ENCODE measurements at places on chromosomes 6 and 20.

- no peak for DNase-seq
Observed at GRCh38 chr20:15155848-15156401, 818.5 kb upstream of the FLRT3 start.

DNA sequence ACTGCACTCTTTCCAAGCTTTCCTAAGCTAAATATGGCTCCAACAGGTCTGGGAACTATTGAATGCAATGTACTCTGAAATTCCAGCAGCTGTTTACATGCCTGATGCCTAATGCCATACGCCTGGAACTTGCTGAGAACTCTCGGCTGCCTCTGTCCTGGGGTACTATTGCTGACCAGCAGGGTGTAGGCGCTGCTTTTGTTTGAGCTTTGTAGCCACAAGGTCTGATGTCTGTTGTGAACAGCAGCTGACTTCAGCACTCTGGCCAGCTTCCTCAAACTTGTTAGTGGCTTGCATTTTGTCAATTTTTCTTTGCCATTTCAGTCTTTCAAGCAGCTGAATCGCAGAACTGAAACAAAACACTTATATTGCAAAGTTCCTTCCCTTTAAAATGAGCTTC, 26.7 kb downstream of the SAYSD1 start:
- no peak for DNase-seq

GRCh38 chr20:13442986-13443385, 195.7 kb downstream of the TASP1 start:
- DNase-seq: no peak

GRCh38 chr20:13510837-13511488, 127.8 kb downstream of the TASP1 start:
- no peak for DNase-seq

- no peak for DNase-seq
Observed at GRCh38 chr6:35955970-35956369, 35.1 kb upstream of the SRPK1 start.

DNA sequence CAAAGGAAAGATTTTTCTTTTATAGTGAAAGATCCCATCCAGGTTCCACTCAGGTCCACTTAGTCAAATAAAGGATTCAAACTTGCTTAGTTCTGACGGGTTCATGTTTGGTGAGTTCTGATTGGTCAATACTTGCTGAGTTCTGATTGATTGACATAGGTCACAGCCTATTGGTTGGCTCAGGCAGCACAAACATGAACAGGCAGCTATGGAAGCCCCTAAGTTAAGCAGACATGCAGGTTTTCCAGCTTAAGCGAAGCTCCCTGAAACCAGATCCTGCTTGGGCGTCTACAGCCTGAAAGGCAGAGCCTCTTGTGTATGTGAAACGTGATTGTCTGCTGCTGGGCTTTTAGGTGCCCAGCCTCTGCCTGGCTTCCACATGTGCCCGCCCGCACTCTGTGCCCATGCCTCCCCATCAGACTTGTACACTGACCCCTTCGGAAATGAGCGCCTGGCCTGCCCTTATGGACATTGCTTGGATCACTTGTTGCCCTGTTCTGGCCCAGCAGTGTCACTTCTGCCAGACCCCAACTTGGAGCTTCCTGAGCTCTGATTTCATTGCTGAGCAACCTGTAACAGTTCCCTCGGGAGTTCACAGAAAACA, 45.4 kb upstream of the ECI2 start:
- no peak for DNase-seq

DNA sequence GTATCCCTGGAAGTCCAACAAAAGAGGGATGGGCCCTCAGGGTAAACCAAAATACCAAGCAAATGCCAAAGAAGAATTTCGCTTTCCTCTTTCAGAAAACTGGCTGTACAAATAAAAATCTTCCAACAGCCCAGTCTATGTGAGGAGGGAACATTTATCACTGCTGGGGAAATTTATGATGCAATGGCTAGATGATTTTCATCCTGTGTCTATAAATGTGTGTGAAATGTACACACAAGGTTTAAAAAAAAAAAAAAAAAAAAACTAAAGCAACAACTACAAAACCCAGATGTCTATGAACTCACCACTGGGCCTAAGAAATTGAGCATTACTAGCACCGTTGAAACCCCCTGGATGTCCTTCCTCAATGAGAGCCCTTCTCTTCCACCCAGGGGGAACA, 68.7 kb upstream of the SLC4A11 start:
- no peak for DNase-seq

- DNase-seq: no peak
Observed at GRCh38 chr6:87756858-87757257, 54.8 kb upstream of the AKIRIN2 start.

GRCh38 chr20:22226849-22227700, 357.3 kb downstream of the FOXA2 start:
- no peak for DNase-seq

DNA sequence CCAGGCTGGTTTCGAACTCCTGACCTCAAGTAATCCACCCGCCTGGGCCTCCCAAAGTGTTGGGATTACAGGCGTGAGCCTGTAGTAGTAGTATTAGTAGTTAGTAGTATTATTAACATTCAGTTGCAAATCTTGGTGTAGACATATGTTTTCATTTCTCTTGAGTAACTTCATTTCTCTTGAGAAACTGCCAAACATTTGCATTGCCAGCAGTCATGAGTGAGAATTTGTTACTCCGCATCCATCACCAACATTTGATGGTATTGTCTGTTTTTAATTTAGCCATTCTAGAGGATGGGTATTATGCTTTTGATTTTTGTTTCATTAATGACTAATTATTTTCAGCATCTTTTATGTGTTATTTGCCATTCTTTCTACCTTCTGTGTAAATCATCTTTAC, 1.5 kb upstream of the ERVFRD-1 start:
- no peak for DNase-seq

DNA sequence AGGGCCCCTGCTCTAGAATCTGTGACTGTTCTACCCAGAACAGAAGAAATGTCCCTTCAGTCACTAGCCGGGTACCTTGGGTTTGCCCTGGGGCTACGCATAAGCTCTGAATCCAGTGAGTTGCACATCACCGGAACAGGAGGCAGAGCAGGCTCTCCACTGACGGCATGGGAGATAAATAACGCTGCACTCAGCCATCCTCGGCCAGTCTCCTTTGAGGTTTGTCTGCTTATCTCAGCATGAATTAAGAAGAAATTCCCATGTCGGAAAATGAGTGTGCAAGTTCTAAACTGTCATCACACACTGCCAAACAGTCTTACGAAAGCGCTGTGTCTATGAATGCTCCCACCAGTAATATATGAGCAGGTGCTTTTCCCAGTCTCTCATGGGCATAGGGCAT, 90.8 kb downstream of the FAM50B start:
- no peak for DNase-seq

GRCh38 chr20:51480507-51481270, 61.8 kb downstream of the NFATC2 start:
- no peak for DNase-seq

Data from DMS79 treated with DMSO at 0.1 percent for 48 hours (cell line).